ACHN (cell line): ENCODE measurements at places on chromosomes 6 and 20.

GRCh38 chr6:157223021-157223430 is 100.3 kb downstream of the TMEM242 start:
- no peak for DNase-seq

DNA sequence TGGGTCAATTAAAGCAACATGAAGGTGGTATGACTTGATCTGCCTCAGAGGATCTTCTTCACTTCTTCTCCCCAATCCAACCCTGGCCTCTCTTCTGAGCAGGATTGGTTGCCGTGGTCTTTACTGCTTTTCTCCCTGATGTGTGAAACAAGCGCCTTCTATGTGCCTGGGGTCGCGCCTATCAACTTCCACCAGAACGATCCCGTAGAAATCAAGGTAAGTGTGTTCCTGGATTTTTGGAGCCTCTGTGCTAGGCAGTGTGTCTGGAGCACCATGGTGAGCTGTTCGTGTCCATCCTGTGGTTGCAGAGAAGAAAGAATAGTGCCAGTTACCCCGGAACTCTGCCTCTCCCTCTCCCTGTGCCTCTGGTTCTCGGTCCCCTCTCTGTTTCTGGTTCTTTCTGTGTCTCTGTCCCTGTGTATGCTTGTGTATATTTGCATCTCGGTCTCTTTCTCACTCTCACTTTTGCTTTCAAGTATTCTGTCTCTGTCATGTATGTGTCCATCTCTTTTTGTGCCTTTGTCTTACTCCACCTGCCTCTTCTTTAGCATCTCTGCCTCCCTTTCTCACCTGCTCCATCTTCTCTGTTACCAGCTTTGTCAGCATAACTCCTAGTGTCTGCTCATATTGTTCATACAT is 23.5 kb downstream of the TM9SF4 start:
- DNase-seq, result no peak

DNA sequence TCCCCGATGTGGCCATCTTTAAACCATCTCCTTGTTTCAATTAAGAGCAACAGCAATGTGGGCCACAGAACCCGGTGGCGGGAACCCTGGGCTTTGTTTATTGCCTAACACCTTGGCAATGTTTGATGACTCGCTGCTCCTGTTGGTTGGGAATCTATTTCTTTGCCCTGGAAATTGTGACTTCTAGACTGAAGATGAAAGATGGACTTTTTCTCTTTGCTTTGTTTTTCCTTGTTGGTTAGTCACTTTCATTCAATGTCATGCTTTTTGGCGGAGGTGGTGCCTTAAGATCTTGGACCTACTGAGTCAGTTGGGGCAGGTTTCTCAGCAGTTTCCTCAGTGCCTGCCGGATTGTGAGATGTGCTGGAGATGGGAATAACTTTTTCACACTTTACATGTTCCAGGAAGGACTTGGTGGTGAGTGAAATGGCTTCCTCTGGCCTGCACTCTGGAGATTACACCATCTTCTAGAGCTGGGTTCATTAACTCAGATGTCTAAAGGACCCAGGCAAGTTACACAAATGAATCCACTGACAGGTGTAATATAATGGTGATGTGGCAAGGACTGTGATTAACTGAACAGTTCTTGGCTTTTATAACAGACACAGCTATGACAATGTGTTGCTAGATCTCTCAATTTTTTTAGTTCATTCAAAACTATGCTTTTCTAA is 56.3 kb downstream of the TSHZ2 start:
- DNase-seq, result no peak

- DNase-seq, result no peak
Observed at GRCh38 chr6:22596011-22596410, 26.6 kb downstream of the HDGFL1 start.

DNA sequence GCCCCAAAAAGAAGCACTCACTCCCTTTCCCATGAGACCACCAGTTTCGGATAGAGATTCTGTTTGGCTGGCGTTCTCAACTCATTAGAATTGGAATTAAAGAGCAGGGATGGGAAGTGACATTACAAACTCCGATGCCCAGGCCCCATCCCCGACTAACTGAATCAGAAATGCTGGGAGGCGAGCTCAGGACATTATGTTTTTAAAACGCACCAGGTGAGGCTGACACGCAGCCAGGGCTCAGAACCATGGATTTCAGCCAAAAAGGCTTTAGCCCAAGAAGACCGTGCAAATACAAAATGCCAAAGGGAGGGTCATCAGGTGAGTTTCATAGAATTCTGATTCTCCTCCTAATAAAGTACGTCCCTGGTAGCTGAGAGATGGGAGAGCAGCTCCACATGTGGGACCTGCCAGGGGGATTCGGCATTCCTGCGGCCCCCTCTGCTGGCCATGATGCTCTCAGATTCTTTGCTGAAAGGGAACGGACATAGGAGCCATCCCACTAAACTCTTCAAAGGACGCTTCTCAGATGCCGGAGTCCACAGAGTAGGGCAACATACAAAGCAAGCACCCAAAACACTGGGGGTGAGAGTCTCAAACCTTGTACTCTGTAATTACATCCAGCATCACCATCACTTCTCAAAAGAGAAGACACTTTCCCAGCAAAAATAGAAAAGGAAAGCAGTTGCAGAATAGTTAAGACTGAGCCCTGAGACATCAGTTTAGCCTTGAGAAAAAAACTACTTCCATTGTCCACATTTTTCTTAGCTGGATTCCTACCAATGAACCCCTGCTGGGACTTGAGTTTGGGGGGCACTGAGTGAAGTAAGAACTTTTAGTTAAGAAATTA is 205.2 kb downstream of the BMP7 start:
- peak; percentile 17 for DNase-seq
